ENCODE measurements at places on chromosomes 2 and 18. TPM values are rescaled to one million over a fixed set of nuclear protein-coding genes. Genes with fewer than 3 reads are reported as not detected.

DNA sequence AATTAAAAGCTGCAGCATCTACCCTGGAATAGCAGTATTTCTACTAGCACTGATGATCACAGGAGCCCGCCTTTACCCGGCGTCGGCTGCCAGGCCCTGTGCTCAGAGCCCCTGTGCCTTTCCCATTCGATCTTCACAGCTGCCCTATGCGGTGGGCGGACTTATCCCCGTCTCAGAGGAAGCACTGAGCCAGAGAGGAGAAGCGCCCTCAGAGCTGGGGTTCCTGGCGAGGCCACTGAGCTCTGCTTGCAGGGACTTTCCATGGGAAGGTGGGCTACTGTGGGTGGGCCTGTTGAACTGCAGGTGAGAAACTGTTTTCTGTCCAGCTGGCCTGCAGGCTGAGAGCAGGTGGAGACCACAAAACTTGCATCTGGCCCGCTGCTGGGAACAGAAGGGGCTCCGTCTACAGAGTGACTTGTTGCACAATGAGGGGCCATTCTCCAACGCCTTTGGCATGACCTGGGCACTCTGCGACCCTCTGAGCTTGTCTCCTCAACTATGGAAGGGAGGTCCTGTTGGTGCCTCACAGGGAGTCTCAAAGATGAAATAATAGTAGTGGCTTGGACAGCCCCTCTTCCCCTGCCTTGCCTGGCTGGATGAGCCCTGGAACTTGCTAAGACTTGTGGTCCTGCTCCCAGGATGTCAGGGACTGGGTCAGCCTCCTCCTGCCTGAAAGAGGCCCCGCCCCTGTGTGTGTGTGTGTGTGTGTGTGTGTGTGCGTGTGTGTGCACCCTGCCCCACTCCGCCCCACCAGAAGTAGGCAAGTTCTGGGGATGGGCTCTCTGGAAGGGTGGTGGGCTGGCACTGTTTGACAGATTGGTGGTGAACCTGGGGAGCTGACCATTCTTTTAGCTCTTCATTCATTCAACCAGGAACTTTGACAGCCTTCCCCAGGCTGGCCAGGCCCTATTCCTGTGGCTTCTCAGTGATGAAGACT lies 32.7 kb downstream of the GLI2 start:
- DNase-seq, result no peak

DNA sequence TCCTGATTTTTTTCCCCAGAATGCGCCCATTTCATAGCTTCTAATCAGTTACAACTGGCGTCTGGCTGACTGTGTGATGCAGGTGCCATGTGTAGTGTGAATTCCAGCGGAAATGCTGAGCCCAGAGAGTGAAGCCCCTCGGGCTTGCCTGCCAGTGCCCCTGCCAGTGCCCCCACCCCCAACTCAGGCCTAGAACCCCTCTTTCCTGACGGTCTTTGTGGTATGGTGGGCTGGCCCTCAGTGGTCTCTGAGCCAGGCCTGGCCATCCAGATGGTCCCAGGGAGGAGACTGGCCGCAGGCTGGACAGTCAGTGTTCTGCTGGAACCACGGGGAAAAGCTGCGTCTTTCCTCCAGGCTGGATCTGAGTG lies 3.1 kb downstream of the RAMP1 start:
- no peak for DNase-seq

DNA sequence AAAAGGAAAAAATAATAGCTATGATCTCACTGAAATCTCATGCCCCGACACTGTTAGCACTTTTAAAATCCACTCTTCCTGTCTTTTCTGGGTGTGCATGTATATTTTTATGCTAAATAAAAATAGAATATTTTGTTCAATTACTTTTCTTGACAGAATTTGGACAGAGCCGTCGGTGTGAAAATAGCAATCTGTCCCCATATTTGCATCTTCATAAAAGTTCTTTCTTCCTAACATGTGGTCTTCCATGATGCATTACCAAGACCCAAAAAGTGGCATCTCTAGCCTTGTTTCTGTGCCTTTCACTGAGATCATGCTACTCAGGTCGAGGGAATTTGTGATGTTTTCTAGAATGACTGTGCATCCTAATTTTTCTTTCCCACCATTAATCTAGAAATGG lies 298.8 kb upstream of the CCDC68 start:
- DNase-seq, result no peak

GRCh38 chr2:45191976-45192375 lies 182.7 kb upstream of the SIX2 start:
- DNase-seq, result no peak

DNA sequence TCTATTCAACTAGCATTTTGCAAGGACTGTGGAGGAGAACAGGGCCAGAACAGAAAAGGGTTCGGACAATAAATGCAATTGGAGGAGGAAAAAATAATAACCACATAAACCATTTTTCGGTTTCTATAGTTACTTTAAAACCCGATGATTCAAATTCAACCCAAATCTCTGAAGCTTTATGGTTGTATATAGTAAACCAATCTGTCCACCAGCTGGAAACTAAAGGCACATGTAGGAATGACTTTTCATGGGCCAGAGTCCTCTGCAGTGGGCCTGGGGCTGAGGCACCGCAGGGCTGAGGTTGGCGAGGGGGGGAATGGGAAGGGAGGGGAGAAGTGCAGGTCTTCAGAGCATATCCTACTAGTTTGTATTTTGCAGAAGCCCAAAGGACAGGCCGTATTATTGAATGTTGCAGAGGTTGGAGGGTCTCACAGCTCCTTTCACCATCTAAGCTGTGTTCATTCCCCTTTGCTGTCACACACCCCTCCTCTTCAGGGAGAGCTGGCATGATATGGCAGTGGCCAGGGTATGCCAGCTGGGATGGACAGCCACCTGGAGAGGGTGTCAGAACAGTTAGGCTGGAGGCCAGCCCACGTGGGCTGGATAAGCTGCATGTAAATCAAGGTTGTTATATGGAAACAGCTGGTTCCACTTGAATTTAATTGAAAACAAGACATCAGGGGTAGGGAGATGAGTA lies 267.1 kb downstream of the PRKCE start:
- DNase-seq, result no peak

DNA sequence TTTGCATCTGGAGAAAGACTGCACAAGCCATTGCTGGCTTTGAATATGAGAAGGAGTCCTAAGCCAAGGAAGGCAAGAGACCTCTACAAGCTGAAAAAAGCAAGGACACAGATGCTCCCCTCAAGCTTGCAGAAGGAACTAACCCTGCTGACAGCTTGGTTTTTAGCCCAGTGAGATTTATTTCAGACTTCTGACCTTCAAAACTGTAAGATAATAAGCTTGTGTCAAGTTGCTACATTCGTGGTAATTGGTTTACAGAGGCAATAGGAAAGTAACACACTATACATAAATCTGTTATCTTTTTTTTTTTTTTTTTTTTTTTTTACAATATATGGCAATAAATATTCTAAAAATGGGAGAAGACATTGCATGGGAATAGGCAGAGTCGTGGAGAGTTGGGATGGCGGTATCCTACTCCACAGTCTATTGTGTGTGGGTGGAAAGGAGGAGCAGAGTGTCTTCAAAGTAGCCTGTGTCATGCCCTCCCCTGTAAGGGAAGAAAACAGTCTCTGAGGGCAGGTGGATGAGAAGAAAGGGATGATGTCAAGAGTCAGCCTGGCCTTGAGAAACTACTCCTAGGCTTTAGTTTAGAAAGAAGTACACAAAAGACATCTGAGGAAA lies 196.9 kb downstream of the THSD7B start:
- no peak for DNase-seq

DNA sequence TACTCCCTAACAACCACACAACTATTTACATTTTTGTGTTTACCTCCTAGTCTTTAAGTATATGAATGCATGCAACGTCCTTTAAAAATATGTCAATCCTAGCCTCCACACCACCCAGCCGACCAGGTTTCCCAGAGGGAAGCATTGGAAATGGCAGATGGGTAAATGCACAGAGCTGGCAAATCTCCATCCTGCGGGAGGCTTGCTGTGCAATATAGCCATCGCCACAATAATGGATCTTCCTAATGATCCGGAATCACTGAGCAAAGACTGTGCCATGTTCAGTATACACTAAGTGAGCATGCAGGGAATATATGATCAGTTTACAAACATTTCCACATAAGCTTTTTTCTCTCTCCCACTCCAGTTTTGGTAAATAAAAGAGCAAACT lies 131.8 kb downstream of the NEDD4L start:
- DNase-seq, result no peak

- no peak for DNase-seq
Observed at GRCh38 chr2:175931805-175932204, 70.3 kb downstream of the LNPK start.

- DNase-seq, result no peak
Observed at GRCh38 chr18:34370704-34371395, 146.1 kb upstream of the NOL4 start.

- no peak for DNase-seq
Observed at GRCh38 chr2:59182249-59182648, 941.1 kb upstream of the FANCL start.

DNA sequence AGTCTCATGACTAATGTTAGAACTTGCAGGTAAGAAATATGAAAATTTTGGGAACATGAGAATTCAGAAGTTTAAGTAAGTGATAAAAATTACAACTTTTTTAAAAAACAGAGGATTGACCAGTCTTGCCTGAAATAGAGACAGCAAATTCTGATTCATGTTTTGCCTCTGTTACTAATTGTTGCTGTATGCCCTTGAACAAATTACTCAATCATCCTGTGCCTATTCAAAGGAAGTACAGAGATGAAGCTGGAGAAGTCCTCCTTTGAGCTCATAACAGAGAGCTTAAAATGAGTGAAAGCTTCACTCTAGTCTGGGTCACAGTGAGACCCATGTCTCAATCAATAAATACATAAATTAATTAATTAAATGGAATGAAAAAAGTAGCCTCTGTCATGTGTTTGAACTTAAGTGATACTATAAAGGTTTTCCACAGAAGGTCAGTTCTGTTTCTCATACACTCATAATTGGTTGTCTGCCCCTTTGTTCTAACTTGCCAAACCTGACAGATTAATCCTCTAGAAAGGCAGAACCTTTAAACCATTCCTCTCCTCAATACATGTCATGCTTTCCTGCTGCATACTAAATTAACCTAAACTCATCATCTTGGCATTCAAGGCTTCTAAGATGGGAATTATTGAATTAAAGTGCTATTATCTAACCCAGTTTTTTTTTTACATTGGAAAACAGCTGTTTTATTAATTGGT lies 374.6 kb upstream of the LRATD1 start:
- DNase-seq, result no peak

DNA sequence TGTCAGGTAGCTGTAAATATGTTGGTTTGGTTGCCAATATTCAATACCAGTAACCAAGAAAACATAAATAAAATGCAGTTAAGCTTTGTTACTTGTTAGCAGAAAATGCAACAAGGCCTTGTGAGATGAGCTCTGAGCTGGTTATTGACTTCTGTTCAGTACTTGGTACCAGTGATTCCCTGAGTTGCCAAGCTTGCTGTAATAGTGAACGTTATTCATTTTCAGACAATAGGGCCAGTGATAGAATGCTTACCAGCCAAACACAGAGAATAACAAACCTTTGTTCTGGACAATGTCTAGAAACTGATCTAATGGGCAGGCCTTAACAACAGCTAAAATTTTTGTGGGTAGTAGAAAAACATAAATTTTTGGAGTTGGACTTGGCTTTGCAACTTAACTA lies 29.5 kb downstream of the RASGRP3 start:
- no peak for DNase-seq

- DNase-seq, result no peak
Observed at GRCh38 chr2:26081556-26081955, 47.7 kb downstream of the RAB10 start.

- no peak for DNase-seq
Observed at GRCh38 chr2:232415736-232416520, 9.3 kb downstream of the ALPG start.

- no peak for DNase-seq
Observed at GRCh38 chr18:59218018-59218417, 1.9 kb upstream of the GRP start.

- DNase-seq, result no peak
Observed at GRCh38 chr2:111534910-111535352, 349.1 kb downstream of the ANAPC1 start.

- peak; percentile 18 for DNase-seq
Observed at GRCh38 chr2:230794497-230794896, 70.2 kb upstream of the ITM2C start.

DNA sequence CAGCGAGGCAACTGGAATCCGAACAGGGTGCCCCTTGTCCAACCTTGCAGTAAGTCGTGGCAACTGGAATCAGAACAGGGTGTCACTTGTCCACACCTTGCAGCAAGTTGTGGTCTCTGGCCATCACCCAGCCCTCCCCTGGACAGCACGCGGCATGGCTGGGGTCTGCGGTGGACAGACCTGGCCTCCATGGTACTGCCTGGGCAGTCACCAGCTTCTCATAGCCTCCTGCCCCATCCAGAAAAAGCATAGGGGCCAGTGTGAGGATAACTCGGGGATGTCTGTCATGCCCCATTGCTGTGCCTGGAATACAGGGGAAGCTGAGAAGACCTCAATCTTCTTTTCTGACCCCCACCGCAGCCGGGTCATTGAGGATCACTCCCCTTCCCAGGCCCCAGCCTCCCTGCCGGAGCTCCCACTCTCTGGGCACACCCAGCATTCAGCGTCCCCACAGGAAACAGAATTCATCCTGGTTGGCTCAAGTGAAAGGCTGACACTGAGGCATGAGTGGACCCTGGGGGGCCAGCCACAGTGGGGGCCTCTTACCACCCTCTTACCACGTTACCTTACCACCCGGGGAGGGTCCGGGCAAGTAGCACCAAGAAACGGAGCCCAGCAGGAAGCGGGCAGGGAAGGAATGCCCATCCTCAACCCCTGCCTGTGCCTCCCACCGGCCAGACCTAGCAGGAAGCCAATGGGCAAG lies 68.0 kb upstream of the RAB6C start:
- no peak for DNase-seq

DNA sequence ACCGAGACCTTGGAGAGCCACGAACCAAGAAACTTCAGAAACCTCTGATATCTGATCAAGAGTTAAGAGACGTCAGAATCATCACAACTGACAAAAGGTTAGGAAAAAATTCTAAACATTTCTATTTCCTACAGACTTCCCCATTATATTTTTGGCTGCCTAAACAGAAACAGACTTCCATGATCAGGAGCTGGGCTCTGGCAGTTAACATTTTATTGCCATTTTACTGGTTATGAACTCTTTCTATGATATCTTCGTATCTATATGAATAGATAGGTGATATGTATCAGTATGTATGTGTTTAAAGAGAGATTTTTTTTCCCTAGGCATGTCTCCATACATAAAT lies 31.1 kb upstream of the PPP1R1C start:
- DNase-seq, result no peak

- no peak for DNase-seq
Observed at GRCh38 chr2:224033601-224034000, 5.5 kb downstream of the SERPINE2 start.

GRCh38 chr2:114238910-114239559 lies 203.4 kb upstream of the DPP10 start:
- DNase-seq, result no peak

PCARE gene
- not detected for total RNA-seq

CRYGC gene
- not detected for total RNA-seq

GNLY gene
- total RNA-seq, result 0.95 TPM

RNF181 gene
- total RNA-seq, result 94.1 TPM

CNOT11 gene
- 67.5 TPM for total RNA-seq

PARD6G gene
- 4.1 TPM for total RNA-seq

MFSD2B gene
- total RNA-seq, result 0.23 TPM

PTMA gene
- total RNA-seq, result 763 TPM

REG1A gene
- 33.7 TPM for total RNA-seq

KLF11 gene
- total RNA-seq, result 22.8 TPM

METTL5 gene
- 39.9 TPM for total RNA-seq

All from mucosa of gallbladder (tissue), 1 donor.